Heart right ventricle (tissue), 16 donors: ENCODE measurements at places on chromosomes 13 and 19.

- DNase-seq: no peak
Observed at GRCh38 chr19:55667958-55668357, 7.1 kb upstream of the EPN1 start.

DNA sequence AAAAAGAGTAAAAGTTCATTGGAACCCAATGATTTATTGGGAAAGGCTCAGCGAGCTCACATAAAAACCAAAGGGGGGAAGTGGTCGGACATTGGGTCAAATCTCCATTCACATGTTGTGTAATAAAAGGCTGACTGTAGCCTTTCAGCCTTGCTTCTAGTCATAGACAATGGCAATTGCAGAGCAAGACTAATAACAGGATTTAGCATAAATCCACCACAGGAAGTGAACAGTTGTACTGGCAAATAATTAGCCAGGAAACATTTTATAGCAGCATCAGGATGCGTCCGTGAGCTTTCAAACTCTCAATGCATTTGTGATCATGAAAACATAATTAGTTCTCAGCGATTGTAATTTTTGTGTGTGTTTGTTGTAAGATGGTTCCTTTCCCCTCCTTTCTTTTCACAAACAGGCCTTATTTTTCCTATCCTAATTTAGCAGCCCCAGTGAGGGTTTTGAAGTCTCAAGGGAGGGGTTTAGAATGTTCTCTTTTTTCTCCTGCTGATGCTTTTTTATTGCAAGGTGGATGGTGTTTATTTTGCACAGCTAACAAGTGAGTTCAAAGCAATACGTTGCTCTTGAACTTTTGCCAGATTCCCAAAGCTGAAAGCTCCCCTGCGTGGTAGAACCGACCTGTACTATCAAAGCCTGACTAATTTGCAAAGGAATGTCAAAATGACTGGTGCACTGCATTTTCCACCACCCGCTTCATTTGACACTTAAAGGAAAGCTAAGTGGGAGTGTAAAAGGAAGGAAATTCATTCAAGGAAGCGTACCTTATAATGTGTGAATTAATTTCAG lies 105.6 kb downstream of the SPRY2 start:
- peak; percentile 22 for DNase-seq

- no peak for DNase-seq
Observed at GRCh38 chr13:43304945-43305344, 281.6 kb downstream of the DNAJC15 start.

GRCh38 chr19:4969292-4969771 lies 419 bp downstream of the KDM4B start:
- no peak for DNase-seq

DNA sequence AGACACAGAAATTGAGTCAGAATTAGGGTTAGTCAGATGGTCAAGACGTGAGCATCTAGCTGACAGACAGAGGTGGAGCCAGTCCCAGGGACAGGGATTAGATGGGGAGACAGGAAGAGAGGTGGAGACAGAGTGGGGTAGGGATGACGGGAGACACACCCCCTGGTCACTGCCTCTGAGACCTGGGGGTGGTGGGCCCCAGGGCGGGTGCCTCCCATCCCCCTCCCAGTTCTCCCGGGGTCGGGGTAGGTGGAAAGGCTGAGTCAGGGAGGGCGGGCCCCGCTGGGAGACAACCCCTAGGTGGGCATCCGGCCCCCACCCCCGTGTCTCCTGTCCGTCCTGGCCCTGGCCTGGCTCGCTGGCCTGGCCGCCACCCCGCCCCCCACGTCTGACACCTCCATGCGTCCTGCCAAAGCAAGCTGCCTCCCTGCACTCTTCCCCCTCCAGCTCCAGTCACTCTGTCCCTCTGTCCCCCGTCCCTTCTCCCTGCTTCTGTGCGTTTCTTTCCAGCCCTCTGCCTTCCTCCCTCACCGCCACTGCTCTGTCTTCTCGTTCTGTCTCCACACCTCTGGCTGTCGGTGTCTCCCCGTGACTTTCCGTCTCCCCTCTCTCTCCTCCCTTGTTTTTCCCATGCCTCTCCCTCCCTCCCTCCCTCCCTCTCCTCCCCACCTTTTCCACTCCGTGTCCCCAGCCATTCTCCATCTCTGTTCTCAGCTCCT lies 15.1 kb downstream of the CCDC97 start:
- peak; percentile 82 for DNase-seq

DNA sequence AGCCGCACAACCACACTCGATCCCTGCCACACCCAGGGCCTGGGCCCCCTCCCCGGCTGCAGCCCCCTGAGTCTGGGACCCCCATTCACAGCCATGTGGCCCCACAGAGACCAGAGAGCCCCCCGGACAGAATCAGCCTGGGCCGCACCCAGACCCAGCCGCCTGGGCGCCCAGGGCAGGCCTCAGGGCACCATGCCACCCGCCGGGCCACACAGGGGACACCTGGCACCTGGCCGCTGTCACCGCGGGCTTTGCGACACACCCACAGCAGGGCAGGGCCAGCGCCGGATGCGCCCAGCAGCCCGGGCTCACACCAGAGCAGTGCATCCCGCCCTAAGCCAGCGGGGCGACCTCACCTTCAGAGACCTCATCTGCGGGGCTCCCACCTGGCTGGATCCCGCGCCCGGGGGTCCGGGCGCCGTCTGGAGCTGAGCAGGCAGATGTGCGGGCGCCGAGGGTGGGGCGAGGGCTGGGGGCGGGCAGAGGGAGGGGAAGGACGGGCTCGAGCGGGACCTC lies 443 bp downstream of the TBXA2R start:
- no peak for DNase-seq

DNA sequence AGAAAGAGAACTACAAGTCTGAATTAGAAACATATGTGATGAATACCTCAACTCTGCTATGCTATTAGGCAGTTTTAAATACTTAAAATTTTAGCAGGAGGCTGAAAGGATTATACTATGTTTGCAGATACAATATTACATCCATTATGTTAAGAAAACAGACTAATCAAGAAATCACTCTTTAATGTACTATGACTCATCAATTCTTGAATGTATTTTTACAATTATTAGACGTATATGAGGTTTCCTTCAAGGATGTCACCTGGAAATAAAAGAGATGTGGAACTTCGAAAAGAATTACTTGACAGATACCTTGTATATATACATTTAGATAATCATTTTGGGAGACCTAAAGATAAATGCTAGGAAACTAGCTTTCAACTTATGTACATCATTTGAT lies 835.6 kb upstream of the MIR17HG start:
- no peak for DNase-seq

DNA sequence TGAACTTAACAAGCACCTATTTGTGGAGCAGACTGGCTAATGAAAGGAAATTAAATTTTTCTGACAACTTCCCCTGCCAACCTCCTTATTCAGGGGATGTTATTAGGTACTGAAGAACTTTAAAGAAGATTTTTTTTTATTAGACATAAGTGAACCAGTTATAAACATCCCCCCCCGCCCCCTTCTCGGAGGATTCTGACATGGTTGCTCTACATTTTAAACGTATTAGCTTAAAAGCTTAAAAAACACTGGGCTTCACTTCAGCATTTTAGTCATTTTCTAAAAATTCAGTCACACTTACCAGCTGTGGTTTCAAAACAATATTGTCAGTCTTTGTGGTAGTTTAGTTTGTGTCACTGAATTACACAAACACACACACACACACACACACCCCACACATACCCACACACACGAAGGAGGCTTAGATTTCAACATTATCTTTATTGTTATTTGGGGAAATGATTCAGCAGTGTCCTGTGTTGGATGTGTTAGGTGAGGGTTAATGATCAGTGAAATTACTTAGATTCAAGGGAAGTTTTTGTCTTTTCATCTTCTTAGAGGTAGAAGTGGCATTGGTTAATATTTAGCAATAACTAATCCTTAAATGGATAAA lies 145.7 kb downstream of the PCCA start:
- no peak for DNase-seq

- DNase-seq: peak; percentile 43
Observed at GRCh38 chr19:17553256-17553655, 2.2 kb upstream of the COLGALT1 start.

DNA sequence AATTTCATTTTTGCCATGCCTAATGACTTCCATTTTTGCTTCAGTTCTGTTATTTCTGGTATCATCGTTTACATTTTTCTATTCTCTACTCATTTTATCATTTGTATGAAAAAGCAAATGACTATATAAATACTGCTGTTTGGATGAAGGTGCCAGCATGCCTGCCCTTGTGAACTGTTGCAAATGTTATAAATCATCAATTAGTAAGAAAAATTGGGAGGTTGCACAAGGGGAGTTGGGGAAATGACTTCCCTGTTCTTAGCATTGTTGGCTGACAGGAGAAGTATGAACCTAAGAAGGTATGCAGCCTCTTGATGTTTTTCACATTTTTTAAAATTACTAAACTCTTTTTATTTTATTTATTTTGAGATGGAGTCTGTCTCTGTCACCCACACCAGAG lies 15.1 kb downstream of the SAFB start:
- DNase-seq: no peak

DNA sequence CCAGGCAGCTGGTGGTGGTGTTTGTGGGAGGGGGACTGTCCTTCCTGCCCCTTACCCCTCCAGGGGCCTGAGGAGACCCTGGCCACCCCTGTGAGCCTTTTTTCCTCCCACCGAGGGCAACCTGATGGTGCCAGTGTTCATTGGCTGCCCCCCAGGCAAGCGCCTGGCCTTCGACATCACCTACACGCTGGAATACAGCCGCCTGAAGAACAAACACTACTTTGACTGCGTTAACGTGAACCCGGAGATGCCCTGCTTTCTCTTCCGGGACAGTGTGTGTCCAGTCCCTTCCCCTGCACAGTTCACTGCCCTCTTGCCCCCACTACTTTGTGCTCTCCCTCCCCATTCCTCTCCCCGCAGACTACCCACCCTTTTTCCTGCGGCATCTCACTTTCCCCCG lies 7.3 kb upstream of the PSMD8 start:
- no peak for DNase-seq

DNA sequence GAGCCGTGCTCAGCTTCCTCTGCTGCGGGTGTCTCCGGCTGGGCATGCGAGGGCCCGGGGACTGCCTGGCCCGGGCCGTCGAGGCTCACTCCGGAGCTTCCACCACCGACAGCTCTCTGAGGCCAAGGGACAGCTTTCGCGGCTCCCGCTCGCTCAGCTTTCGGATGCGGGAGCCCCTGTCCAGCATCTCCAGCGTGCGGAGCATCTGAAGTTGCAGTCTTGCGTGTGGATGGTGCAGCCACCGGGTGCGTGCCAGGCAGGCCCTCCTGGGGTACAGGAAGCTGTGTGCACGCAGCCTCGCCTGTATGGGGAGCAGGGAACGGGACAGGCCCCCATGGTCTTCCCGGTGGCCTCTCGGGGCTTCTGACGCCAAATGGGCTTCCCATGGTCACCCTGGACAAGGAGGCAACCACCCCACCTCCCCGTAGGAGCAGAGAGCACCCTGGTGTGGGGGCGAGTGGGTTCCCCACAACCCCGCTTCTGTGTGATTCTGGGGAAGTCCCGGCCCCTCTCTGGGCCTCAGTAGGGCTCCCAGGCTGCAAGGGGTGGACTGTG lies 1.2 kb downstream of the S1PR4 start:
- no peak for DNase-seq

- DNase-seq: no peak
Observed at GRCh38 chr19:17220207-17220758, 5.1 kb downstream of the USE1 start.

GRCh38 chr19:47776568-47776967 lies 1.9 kb upstream of the SELENOW start:
- DNase-seq: no peak

- no peak for DNase-seq
Observed at GRCh38 chr13:95247852-95248251, 53.4 kb downstream of the ABCC4 start.

GRCh38 chr13:22018076-22018835 lies 347.4 kb downstream of the FGF9 start:
- no peak for DNase-seq

- no peak for DNase-seq
Observed at GRCh38 chr13:28889086-28889732, 69.1 kb downstream of the MTUS2 start.

DNA sequence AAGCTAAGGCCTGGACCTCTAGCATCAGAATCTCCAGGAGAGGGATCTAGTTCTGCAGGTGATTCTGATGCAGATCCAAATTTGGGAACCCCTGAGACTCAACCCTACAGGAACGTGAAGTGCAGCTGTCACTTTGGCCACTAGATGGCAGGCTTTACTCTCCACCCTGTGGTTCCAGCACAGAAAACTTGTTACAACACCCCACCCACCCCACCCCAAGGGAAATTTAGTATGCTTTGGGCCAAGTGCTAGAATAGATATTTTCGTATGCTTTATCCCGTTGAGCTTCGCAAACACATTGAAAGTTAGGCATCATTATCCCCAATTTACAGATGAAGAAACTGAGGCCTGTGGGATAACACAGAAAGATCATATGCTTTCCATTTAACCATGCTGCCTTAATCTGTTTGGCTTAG lies 232.0 kb downstream of the B3GLCT start:
- DNase-seq: peak; percentile 22

DNA sequence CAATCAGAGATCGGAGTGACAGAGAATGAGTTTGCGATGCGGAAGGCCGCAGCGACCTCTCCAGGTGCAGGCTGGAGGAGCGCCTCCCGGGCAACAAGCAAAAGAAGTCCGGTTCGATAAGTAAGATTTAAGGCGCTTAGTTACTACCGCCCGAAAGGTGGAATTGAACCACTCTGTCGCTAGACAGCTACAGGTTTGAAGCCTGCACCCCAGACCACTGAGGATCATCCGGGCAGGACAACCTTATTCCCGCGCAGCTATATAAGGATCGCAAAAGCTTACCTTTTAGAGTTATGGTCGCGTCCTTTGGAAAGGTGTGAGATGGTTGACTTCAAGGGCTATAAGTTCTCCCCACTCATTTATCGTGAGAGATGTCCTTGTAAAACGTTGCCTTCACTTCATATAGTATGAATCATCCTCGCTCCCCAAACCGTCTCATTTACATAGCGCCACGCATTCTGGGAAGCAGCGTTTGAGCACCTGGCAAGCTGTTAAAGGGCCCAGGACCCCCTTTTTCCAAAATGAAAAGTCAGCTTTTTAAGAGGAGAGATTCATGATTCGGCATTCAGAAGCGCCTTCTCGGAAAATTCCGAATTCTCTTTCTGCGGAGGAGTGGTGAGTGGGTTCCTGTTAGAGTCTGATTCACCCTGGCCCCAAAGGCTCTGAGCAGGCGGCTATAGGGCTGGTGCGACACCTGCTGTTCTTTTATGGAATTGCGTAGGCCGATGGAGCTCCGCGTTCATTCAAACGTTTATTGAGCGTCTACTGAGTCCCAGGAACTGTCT lies 10.8 kb downstream of the FOSB start:
- peak; percentile 86 for DNase-seq

DNA sequence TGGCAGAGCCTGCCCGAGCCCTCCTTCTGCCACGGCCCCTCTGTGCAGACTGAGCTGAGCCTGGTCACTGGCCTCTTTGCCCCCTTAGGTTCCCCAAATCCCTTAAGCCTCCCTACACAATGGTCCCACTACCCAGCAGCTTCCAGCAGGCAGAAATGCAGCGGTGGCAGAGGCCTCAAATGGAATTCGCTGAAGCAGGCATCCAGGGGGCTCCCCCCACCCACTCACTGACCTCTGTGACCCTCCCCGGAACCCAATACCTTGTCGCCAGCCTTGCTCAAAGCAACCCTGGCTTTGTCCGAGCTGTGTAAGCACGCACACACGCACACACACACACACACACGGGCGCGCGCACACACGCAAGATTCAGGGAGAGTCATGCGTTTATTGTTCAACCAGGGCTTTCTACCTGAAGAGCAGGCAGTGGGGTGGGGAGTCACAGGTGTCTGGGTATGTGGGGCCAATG lies at the start of gene LIM2:
TSS of gene LIM2 (minus strand) at position 51 of the 466 bp plus-strand sequence. CDS start 531 bp downstream, outside the sequence.
- no peak for DNase-seq
